Aorta (tissue), 5 donors: ENCODE measurements at places on chromosomes 12 and 14. TPM values are rescaled to one million over a fixed set of nuclear protein-coding genes. Genes with fewer than 3 reads are reported as not detected.

GRCh38 chr12:106108185-106108835 is 30.4 kb downstream of the NUAK1 start:
- no peak for DNase-seq

- no peak for DNase-seq
Observed at GRCh38 chr14:71244341-71244740, 337.1 kb downstream of the PCNX1 start.

DNA sequence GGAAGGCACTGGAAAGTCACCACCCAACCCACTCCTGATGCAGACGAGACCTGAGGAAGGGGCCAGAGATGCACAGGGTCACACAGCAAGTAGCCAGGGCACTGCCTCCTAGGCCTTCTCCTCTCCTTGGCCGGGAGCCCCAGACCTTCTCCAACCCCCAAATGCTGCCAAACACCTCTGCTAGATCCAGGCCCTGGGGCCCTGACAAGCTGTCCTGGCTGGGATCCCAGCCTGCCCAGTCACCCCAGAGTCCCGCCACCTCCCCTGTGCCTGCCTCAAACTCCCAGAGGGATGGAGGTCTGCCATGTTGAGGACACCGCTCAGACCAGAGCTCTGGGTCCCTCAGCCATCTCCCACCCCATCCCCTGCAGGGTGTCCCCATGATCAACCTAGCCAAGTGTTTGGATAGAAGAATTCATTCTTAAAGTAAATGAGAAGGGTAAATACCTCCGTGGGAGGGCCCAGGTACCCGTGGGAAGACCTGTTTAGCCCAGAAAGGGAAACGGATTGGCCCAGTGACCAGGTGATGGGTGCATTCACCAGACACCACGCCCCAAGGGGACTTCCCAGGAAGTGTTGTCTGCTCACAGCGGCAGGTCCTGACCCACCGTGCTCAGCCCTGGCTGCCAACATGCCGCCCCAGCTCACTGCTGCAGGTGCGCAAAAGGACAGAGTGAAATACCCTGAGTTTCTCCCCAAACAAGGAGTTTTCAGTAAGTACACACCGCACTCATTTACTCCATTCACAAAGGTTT is 4.6 kb upstream of the DIO3 start:
- DNase-seq: no peak

DNA sequence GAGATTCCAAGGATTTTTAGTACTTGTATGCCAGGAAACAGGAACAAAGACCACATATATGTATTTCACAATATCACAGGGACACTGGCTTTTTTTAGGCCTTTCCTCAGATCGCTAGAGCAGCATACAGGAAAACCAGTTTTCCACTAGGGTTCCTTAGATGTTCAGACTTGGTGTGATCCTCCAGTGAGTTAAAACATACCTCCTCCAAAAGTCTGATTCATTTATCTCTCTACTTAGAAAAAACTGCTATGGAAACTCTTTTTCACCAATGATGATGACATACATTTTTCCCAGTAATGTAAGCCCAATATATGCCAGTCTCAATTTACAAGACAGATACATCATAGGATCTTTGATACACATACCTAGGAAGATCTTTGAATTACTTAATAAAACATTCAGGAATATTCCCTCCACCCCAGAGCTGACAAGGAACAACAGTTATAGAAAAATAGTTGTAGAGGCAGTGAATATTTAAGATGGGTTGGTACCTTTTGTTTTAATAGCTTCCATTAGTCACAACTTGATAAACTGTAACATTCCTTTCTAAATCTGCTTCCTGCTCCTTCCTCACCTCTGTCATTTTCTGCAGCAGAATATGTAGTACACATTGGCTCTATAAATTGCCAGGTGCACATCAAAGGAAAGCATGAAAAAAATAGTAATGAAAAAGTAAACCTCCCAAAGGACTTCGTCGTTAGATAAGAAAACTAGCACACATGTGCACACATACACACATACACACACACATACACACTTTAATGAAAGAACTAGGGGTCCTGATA is 27.5 kb downstream of the BCAT1 start:
- DNase-seq: no peak

The HSP90B1 gene
- total RNA-seq: 818 TPM
